ENCODE measurements at places on chromosomes 2 and 18.
A peak's percentile ranks its signal among the peaks of the same experiment; 100 is the strongest.

- DNase-seq = no peak
Measured at GRCh38 chr2:32812316-32812715, 134.4 kb upstream of the LTBP1 start.

DNA sequence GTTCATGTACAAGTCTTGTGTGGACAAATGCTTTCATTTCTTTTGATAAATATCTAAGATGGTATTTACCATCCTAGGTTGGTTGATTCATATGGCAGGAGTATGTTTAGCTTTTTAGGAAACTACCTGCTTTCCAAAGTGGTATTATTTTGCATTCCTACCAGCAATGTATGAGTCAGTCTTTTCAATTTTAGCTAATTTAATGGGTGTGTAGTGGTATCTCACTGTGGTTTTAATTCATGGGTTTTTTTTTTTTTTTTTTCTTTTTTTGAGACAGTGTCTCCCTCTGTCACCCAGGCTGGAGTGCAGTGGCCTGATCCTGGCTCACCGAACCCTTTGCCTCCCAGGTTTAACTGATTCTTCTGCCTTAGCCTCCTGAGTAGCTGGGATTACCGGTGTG, 4.2 kb downstream of the ZNF512 start:
- no peak for DNase-seq

GRCh38 chr2:24051833-24052232, 2.3 kb downstream of the FKBP1B start:
- no peak for DNase-seq

DNA sequence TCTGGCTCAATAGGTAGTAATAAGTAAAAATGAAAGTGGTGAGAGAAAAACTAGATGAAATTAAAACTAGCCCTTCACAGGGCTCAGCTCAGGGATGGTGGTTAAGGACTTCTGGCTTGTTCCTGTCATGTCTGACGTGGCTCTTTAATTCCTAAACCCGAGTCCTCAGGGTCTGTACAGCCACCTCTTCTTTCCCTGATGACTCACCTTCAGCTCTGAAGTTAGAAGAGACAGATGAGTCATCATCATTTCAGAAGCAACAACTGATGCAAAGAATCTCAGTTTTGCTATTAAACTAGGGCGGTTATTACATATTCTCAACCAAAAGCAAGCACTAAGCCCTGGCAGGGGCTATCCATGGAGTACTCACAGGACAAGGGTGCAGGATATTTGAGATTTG, 24.0 kb upstream of the ITGB6 start:
- DNase-seq = no peak

DNA sequence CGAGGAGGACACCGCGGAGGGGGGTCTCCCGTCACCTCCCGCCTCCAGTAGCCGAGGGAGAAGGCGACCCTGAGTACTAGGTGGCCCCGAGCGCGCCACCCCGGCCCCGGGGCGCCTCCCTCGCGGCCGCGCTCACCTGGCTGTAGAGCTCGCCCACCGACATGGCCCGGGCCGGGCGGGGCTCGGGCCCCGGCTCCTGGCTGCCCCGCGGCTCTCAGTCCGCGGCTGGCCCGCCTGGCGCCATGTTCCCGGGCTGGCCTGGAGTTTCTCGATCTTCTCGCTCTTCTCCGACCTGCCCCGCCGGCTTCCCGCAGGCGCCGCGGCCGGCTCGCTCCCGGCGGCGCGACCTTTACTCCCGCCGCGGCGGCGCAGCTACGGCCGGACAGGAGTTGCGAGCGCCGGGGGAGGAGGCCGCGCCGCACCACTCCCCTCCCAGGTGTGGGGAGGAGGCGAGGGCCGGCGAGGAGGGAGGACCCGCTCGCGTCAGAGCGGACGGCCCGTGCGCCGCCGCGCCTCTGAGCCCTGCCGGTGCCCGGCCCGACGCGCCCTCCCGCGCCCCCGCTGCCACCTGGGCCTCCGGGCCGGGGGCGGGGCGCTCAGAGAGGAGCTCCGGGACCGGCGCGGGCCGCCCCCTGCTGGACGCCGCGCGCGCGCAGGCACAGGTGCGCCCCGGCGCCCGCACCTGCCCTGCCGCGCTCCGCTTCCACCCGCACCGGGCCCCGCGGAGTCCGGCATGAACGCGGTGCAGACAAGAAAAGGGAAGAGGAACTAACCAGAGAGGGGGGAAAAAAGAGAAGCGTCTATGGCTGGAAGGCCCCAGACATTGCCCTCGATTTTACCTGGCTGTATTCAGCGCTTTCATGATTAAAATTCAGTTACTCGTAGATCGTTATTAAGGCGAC, at the start of gene MYO5B:
Gene MYO5B (minus strand): TSS at position 517 of the 902 bp plus-strand sequence. CDS start 354 bp downstream, at position 163.
- peak; percentile 86 for DNase-seq

- DNase-seq = no peak
Measured at GRCh38 chr2:171895786-171896185, 1.7 kb upstream of the SLC25A12 start.
